ENCODE measurements at places on chromosomes 2 and 18.
A peak's percentile ranks its signal among the peaks of the same experiment; 100 is the strongest.

DNA sequence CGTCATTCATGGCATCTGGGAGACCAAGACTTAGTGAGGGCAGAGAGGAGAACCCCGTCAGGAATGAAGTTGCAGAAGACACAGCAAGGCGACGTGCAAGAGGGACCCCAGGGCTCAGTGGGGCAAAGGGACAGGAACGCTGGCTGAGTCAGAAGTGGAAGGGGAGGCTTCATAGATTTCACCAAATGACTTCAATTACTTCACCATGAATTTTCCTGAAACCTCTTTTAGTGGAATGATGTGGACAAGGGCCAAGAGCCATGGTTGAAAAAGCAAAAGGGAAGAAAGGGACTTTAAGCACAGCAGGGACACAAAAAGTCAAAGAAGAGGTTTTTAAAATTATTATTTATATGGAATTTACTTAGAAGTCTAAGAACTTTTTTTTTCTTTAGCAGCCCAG, 141.6 kb upstream of the PID1 start:
- no peak for DNase-seq

DNA sequence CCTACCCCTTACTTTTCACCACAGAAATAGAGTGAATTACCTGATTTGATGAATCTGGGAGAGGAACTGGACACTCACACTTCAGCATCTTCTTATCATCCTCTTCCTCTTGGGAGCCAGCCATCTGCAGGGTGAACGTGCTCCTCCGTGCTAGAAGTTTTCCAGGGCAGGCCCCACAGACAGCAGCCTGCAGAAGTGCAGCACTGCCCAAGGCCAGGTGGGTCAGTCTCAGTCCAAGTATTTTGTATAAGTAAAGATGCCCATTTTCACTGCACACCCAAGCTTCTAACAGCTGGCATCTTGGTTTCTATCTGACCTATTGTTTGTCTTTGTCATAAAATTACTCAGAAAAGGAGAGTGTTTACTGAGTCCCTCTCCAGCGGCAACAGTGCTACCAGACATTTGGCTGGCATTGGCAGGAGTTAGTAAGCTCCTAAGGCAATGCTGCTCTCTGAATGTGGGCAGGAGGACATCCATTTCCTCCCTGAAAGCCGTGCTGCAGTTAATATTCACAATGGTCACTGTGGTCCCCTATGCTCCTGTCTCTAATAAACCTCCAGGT, 222.6 kb upstream of the CTAGE1 start:
- no peak for DNase-seq

DNA sequence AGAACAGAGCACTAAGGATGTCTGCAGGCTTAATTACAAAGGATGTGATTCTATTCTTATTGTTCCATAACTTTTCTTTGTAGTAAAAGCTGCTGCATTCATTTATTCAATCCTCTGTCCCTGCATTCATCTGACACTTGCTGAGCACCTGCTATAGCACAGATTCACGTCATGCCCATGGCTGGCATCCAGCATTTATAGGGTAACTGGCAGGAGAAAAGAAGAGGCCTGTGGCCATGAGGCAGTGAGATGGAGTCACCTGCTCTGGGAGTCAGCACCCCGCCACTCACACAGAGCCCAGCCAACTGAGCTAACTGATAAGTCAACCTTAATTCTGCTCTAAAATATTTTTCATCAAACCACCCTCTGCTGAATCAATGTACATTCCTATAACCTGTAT, 18.3 kb upstream of the CDC42EP3 start:
- no peak for DNase-seq

- no peak for DNase-seq
These were observed 138.4 kb downstream of the EIPR1 start for GRCh38 chr2:3238951-3239841.

DNA sequence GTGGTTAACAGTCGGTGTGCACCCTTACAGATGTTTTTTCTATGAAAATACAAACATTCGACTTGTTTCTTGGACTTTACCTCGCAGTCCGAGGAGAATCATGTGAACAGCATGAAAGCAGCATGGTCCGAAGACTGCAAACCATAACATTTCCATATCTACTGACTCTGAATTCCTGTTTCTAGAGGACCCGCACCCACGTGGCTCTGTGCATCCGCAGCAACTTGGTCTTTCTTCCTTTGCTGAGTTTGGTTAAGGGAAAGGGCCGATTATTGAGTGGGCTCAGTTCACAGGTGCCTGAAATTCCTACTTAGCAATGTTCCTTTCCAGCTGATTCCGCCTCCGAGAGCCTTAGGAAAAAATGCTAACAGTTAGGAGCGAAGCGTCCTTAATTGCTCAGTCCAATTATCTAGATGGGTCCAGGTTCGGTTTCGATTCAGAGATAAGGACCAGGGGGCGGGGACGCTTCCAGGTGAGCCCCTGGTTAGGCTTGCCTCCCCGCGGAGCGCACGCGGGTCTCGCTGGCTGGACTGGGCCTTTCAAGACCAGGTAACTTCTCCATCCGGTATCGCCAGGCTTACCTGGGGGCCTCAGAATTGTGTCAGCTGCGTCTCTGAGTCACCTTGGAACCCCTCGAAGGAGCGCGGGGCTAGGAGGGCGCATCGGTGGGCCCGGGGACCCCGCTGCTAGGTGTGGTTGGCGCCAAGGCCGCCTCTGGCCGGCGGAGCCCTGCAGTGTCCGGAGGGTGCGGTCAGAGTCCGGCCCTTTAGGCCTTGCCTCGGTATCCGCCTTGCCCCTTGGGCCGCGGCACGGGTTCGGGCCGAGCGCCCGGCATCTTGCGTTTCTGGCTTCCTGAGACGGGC, 1.1 kb upstream of the B3GNT2 start:
- DNase-seq, result no peak

DNA sequence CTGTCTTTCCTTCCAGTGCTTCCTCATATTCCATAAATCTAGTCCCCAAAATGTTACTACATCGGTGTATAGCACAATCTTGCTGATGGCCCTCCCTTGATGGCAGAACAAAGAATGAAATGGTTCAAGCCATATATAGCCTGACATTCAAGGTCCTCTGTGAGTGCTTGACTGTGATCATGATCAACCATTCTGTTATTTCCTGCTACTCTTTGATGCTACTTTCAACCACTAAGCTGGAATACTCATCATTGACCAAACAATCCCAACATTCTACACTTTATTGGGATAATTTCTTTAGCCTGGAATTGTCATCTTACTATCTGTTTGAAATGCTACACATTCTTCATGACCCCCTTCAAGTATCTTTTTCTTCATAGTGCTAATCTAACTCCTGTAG, 633.9 kb downstream of the PLCL1 start:
- no peak for DNase-seq

- no peak for DNase-seq
These were observed 110.5 kb downstream of the TCF4 start for GRCh38 chr18:55477499-55477859.

DNA sequence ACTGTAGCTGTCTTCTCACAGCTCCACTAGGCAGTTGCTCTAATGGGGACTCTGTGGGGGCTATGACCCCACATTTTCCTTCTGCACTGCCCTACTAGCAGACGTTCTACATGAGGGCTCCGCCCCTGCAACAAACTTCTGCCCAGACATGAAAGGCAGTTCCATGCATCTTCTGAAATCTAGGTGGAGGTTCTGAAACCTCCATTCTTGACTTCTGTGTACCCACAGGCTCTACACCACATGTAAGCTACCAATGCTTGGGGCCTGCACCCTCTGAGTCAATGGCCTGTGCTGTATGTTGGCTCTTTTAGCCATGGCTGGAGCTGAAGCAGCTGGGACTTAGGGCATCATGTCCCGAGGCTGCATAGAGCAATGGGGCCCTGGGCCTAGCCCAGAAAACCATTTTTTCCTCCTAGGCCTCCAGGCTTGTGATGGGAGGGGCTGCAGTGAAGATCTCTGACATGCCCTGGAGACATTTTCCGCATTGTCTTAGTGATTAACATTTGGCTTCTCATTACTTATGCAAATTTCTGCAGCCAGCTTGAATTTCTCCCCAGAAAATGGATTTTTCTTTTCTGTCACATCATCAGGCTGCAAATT, 123.0 kb downstream of the MYCN start:
- DNase-seq, result no peak

GRCh38 chr2:95057535-95058370, 32.2 kb downstream of the MAL start:
- DNase-seq, result no peak

- DNase-seq, result no peak
These were observed 302.8 kb downstream of the NCKAP5 start for GRCh38 chr2:133265432-133265949.

- DNase-seq, result no peak
These were observed 5.7 kb downstream of the ITGB6 start for GRCh38 chr2:160194351-160194750.

GRCh38 chr2:242034996-242035814, 165.7 kb downstream of the RTP5 start:
- DNase-seq, result no peak

- no peak for DNase-seq
These were observed 347.6 kb downstream of the CTNNA2 start for GRCh38 chr2:79860228-79861058.

GRCh38 chr18:63883617-63884016, 3.9 kb upstream of the SERPINB2 start:
- no peak for DNase-seq

DNA sequence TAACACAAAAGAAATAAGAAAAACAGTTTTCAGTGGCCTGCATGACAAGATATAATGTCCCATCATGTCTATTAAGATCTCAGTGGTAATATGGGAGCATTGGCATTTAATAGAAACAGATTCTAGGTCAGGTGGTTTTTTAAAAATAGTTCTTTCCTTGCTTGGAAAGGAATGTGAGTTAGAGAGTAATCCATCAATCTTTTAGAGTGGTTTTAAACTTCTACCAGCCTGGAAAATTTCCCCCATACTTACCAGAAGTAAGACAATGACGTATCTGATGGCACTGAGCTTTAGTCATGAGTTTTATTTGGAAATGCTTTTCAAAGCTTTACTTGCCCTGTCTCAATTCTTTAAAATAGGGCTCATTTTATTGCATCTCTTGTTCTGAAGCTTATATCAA, 441.7 kb upstream of the SMIM21 start:
- no peak for DNase-seq

DNA sequence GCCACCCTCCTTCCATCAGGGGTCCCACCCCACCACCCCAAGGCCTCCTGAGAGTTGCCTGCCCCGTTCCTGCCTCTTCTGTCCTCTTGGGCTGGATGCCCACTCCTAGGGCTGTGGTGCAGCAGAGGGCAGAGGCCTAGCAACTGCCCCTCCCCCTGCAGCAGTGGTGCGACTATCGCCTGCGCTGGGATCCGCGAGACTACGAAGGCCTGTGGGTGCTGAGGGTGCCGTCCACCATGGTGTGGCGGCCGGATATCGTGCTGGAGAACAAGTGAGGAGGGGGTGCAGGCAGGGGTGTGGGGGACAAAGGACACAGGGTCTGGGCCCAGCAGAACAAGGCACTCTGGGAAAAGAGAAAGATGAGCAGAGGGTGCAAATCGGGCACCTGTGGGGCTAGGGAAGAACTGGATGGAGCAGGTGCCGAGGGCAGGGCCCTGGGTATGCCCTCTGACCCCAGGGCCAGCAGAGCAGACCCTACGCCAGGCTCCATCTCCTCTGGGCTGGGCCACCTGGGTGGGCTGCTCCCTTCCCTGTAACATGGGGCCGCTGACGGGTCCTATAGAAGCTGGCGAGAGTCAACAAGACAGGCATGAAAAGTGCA, 1.0 kb downstream of the CHRNG start:
- no peak for DNase-seq

GRCh38 chr2:176122683-176123410, at the start of gene HOXD9:
Gene HOXD9, plus strand, starts transcription at chr2:176122719. Its CDS starts 50 bp downstream, at chr2:176122769.
- DNase-seq, result no peak

DNA sequence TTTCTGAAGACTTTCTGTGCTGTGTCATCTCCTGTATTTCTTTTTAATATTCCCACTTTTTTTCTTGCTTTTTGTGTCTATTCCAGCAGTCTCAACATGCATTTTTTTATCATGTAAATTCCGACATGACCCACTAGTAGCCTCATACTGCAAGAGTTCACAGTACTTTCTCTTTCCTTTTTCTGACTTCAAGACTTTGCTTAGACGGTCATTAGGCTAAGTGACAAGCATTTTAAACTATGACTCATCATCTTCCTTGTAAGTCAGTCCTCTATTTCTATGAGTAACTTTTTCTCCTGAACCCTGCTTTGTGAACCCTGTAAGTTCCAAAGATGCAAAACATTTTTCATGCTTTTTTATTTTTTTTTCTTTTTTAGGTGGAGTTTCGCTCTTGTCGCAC, 381.2 kb downstream of the TXNL1 start:
- no peak for DNase-seq

GRCh38 chr2:10909996-10910341, 1.8 kb upstream of the KCNF1 start:
- no peak for DNase-seq

DNA sequence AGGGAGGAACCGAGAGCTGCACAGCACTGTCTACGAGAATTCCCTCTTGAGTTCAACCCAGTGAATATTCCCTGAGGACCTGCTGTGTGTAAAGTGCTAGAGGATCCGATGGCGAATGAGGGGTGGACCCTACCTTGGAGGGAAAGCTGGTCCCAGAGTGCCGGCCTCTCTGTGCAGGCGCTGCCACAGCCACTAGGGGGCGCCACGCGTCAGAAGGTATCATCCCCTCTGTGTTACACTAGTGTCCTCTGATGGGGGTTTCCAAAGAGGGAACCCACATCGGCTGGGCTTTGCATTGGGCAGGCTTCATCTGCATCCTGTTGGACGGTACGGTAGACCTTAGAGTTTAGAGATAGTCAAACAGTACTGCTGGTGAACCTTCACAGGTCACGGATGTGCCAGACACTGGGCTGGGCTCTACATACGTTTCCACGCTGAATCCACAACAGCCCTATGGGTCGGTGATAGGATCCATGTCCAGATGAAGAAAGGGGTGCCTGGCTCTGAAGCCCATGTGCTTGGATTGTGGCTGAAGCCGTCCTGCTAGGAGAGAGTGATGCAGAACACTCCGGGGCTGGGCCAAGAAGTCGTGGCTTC, 39.0 kb downstream of the COA5 start:
- peak; percentile 29 for DNase-seq

DNA sequence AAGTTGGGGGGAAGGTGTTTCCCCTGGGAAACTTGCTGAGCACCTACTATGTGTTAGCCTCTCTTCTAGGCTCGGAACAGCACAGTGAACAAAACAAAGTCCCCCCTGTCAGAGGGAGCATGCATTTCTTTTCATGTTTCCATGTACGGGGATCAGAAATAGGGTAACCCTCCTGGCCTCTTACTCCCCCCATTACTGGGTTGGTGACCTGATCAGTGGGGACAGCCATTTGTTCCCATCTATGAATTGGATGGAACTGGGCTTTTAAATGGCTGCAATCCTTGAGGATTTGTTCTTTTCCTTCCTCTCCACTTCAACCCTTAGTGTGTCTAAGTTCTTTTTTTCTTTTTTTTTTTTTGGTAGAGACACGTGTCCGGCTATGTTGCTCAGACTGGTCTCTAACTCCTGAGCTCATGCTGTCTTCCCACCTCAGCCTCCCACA, 13.7 kb downstream of the NCL start:
- DNase-seq, result no peak

GRCh38 chr2:68121873-68122679, 35.6 kb upstream of the PNO1 start:
- peak; percentile 45 for DNase-seq

GRCh38 chr2:216215658-216216390, 106.7 kb downstream of the XRCC5 start:
- DNase-seq, result no peak

All from stimulated activated CD8-positive, alpha-beta memory T cell treated with anti-CD3 and anti-CD28 coated beads, Interleukin-4, amount 100 ng/mL, for 4 hours (primary cell).